AG09309 (cell line): ENCODE measurements at places on chromosomes 5 and 9.

GRCh38 chr5:133801955-133802751, 166.3 kb downstream of the C5orf15 start:
- DNase-seq: no peak

- no peak for DNase-seq
Observed at GRCh38 chr9:72280913-72281500, 84.0 kb downstream of the ZFAND5 start.

- DNase-seq: peak; percentile 75
Observed at GRCh38 chr5:72486371-72486770, 20.8 kb downstream of the ZNF366 start.

DNA sequence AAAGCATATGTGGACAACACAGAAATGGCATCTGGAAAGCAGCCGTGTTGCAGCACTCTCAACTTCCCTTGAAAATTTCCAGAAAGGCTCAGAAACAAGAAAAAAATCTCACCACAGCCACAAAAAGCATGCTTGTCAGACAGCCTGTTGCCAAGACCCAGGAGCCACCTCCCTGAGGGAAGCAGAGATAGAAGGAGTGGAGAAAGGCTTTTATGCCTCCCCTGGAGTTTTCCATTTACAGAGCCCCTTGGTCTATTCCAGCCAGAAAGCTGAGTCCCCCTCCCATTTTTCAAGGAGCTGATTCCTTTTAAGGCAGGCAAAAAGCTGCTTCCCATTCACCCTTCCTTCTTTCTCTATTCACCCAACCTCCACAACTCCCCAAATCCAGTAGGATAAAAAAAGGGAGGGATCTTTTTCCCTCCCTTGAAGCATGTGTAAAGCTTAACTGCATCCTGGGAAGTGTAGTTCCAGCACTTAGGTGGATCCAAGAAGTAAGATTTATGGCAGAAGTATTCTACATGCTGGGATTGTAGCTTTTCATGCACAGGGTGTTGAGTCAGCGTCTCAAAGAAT, 37.1 kb upstream of the PALM2AKAP2 start:
- no peak for DNase-seq

DNA sequence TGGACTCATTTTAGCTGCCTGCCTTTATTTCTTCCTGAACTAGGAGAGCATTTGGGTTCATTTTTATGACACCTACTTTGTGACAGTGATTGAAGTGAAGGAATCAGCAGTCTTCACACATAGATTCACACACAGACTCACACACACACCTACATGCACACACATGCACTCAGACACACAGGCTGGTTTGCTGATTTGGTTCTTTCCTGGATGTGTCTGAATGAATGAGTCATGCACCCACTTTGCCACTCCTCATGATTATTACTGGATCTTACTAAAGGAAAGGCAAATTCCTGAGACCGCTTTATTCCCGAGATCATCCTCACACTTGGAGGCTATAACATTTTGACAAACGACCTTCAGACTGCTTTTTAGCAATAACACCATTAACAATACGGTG, 529.5 kb downstream of the AGTPBP1 start:
- DNase-seq: no peak

DNA sequence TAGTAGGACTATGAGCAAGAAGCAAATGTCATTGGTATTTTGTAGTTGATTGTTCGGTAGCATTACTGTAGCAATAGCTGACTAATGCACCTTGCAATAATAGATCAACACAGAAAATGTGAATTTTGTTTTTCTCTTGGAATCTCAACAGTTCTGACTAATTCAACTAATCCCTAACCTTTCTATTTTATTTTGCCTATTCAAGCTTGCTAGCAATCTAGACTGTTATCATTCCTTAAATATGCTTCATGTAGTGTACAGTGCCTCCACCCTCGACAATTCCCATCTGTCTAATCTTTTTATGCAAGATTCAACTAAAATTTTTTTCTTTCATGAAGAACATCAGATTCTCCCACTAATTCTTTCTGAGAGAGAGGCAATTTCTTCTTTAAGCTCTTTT, 570.6 kb downstream of the PDE4D start:
- DNase-seq: no peak

GRCh38 chr9:114629563-114630090, 18.5 kb downstream of the TMEM268 start:
- DNase-seq: no peak

DNA sequence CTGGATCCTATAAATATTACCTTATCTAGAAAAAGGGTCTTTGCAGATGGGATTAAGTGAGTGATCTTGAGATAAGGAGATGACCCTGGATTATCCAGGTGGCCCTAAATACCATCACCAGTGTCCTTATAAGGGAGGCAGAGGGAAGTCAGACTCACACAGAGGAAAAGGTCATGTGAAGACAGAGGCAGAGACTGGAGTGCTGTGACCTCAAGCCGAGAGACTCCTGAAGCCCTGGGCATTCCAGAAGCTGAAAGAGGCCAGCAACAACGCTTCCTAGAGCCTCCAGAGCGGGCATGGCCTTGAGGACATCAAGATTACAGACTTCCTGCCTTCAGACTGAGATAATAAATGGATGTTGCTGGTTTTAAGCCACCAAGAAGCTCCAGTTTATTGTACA, 118.8 kb downstream of the ATPSCKMT start:
- no peak for DNase-seq

DNA sequence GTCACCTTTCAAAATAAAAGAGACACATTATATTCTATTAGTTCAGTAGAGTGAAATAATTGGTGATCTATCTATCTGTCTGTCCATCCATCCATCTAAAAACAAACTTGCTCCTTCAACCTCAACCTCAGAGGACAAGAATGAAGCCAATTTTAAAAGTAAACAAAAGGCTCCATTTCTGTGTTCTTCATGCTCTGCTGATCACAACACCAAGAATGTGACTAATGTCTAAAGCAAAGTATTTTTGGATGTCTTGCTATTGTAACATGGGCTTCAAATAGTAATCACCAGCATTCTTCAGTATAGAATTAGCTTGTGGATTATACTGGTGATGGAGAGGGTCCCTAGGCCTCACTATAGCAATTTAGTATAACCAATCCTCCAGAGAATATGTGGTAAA, 1304.4 kb downstream of the MAT2B start:
- no peak for DNase-seq

DNA sequence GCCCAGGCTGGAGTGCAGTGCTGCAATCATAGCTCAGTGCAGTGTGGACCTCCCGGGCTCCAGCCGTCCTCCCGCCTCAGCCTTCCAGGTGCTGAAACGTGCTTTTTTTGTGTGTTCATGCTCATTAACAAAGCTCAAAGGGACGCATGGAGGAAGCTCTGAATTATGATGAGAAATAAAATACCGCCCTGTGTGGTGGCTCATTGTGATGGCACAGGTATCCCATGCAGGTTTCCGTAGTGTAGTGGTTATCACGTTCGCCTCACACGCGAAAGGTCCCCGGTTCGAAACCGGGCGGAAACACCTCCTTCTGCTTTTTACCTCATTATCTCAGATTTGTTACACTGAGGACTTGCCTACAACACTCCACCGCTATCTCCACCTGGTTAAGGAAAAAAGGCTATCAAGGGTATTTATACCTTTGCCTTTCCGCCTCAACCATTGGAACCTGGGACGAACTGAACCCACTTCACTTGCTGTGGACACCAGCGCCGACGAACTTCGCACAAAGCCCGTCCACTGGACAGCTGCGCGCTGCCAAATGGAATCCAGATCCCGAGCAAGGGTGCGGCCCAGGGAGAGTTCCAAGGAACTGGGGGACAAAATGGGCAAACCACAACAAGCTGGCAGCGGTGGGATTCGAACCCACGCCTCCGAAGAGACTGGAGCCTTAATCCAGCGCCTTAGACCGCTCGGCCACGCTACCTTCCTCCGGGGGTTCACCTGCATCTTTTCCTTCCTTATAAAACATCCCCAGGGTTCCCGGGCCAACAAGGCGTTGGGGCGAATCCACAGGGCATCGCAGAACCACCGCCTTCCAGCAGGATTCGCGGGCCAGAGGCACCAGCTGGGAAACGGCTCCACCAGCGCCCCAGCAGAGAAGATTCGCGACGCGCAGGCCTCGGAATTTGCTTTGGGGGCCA, 26.3 kb downstream of the OR2V2 start:
- no peak for DNase-seq

- DNase-seq: no peak
Observed at GRCh38 chr5:134857401-134857800, 11.6 kb downstream of the C5orf24 start.

GRCh38 chr5:86625148-86625547, 7.4 kb downstream of the COX7C start:
- no peak for DNase-seq
